Kidney capillary endothelial cell (primary cell): ENCODE measurements at places on chromosomes 5 and 9.

- DNase-seq: no peak
These were observed 156.4 kb downstream of the EDIL3 start for GRCh38 chr5:84228266-84228665.

DNA sequence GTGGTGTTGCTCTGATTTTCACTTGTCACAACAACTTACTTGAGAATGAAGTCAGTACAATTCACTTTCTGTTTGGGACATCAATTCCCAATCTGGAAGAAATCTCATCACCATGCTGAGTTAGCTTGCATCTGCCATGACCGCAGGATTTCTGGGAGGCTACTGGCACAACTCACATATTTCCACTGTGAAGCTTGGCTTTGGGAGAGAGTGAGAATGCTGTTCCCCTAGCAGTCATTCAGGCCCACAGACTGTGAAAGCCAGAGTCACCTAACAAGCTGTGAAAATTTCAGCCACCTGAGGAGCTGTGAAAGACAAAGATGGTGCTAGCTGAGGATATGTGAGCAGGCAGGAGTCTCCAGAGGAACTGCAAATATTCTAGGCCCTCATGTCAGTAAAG is 365.2 kb upstream of the TUSC1 start:
- no peak for DNase-seq

GRCh38 chr9:136441191-136441680 is 1.6 kb upstream of the INPP5E start:
- DNase-seq: no peak

DNA sequence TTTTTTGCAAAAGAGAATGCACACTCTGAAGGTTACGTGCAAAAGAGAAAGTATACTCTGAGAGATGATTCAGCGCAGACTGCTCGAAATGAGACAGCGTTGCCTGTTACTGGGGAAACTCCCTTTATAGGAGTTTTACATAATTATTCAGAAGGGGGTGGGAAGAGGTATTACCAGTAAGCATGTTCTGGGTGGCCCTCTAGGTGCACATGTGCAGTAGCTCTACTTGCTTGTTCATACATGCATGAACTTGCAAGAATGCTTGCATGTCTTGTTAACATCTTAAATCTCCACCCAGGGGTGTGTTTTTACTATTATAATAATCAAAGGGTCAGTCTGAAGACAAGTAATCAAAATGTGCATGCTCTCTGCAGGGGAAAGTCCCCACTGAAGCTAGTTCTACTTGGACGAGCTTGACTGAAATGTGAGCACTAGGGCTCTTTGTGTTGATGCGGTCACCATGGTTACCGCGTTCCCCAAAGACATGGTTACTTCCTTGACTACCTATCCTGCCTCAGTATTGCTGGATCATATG is 75.5 kb downstream of the SGCD start:
- no peak for DNase-seq

GRCh38 chr5:1409381-1410110 is 35.7 kb downstream of the SLC6A3 start:
- no peak for DNase-seq
